KG1 (cell line): ENCODE measurements at places on chromosomes 1 and 21.

GRCh38 chr1:119438761-119439160, 23.8 kb downstream of the HSD3B2 start:
- DNase-seq: no peak

GRCh38 chr1:111172463-111172862, 28.0 kb downstream of the DENND2D start:
- no peak for DNase-seq

GRCh38 chr1:164635803-164636731, 77.1 kb downstream of the PBX1 start:
- no peak for DNase-seq

GRCh38 chr1:47940326-47940725, 56.9 kb downstream of the TRABD2B start:
- DNase-seq: no peak

- no peak for DNase-seq
These were observed 72.3 kb downstream of the EVA1C start for GRCh38 chr21:32484706-32485380.

DNA sequence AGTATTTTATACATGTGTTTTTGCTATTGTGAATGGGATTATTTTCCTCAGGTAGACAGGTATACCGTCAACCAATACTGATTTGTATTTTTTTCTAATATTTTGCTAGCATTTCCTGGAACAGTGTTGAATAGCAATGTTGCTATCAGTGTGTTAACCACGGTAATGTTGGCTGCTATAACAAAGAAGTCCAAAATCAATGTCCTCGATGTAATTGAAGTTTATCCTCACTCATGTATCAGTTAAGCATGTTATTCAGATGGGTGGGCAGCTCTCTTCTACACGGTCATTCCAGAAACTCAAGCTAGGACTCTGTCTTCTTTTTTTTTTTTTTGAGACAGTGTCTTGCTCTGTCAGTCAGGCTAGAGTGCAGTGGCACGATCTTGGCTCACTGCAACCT, 24.3 kb downstream of the DOP1B start:
- DNase-seq: no peak

DNA sequence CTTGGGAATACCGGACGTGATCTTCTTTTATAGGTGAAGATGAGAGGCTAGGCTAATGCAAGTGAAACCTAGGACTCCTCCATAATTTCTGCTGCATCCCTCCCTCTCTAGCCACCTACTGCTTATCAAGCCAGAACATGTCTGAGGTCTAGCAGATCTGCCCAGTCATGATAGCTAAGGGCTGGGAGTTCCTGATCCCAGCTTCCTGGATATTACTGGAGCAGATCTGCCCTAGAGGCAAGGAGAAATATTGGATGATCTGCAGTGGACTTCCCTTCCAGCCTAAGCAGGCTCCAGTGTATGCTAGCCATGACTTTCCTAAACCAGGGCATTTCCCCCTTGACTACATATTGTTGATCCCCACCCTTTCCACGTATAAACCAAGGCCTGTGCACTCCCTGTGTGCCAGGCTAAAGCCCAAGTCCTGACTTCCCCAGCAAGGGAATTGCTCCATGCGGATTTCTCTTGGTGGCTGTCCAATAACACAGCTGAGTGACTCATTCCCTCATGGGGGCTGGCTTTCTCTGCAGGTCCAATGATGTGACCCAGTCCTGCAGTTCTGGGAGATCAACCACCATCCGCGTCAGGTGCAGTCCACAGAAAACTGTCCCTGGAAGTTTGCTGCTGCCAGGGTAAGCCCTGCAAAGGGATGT, 15.5 kb upstream of the SARS1 start:
- no peak for DNase-seq

GRCh38 chr1:225879521-225880221, 2.5 kb downstream of the TMEM63A start:
- no peak for DNase-seq

DNA sequence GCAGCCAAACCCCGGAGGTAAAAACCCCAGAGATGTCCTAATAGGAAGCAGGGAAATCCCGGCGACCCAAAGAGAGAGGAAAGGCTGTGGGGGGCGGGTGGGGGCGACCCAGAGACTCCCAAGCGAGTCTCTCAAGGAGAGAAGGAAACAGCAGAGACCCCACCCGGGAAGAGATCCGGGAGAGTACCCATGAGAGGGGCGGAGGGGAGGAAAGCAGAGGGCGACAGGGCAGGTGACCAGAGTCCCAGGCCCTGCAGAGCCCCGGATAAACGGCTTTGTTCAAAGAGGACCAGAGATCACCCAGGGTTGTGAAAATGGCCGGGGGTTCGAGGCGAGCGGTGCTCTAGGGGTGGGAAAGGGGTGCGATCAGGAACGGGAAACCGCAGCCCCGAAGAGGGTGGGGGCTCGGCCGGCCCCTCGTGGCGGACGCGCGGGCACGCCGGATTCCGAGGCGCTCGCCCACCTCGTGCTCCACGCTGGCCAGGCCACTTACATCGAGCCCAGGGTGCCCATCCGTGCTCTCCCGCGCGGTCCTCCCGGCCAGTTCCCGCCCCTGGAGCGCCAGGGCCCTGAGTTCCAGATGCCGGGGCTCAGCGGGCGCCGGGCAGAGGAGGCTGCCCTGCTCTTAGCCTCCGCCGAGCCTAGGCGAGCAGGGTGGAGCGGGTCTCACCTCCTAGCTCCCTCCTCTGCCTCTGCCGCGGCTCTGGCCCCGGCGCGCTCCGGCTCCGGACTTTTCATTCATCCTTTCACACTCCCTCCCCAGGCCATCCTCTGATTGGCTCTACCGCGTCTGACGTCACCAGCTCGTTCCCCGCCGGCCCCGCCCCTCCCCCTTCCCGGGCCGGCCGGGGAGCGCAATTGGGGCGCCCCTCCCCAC, 52.3 kb downstream of the RHBG start:
- no peak for DNase-seq

- no peak for DNase-seq
These were observed 52.4 kb downstream of the SLC45A1 start for GRCh38 chr1:8370046-8370881.

GRCh38 chr1:156488566-156489165, 11.9 kb downstream of the MEF2D start:
- DNase-seq: no peak

DNA sequence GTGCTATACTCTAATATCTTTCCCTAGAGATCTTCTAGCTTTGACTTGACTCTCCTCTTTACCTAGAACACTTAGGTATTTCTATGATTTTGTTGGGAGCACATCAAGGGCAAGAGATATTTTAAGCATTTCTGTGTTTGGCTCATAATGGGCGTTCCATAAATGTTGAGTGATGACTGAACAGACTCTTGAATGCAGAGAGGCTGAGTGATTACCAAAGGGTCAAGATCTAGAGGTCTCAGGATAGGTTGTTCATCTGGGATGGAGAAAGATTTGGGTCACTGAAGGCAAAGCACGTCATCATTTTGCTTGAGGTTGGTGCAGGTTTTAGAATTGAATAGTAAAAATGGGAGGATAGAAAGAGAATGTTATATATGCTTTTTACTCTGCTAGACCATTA, 705.4 kb upstream of the B3GALT2 start:
- DNase-seq: no peak

- DNase-seq: no peak
These were observed 168.6 kb upstream of the CAMK1G start for GRCh38 chr1:209414803-209415329.

GRCh38 chr1:21323091-21323490, 32.8 kb upstream of the ECE1 start:
- DNase-seq: no peak

- no peak for DNase-seq
These were observed 20.4 kb upstream of the TMEM52 start for GRCh38 chr1:1939296-1940122.

DNA sequence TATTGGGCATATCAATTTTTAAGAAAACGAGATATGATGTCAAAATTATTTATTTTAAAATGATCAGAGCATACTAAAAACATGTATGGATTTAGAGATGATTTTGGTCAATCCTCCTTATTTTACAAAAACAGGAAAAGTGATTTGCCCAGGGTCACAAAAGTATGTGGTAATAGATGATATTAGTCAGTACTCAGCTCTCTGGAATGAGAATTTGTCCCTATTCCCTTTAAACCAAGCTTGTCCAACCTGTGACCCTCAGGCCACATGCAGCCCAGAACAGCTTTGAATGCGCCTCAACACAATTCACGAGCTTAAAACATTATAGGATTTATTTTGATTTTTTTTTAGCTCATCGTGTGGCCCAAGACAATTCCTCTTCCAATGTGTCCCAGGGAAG, 104.7 kb downstream of the AKT3 start:
- no peak for DNase-seq

DNA sequence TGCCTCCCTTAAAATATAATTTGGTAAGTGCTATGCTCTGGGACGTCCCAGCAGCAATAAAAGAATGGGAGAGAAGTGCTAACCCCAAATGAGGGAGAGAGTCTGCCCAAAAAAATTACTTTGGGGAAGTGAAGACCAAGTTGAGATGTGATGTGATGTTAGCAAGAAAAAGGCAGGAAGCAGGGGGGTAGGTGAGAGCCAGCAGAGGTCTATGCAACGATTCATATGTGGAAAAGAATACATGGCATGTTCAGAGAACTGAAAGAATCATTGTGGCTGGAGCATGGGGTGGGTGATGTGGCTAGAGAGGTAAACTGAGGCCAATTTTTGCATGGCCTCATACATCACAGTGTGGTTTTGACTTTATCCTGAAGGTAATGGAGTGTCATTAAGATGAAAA, 5.6 kb upstream of the CTPS1 start:
- no peak for DNase-seq

DNA sequence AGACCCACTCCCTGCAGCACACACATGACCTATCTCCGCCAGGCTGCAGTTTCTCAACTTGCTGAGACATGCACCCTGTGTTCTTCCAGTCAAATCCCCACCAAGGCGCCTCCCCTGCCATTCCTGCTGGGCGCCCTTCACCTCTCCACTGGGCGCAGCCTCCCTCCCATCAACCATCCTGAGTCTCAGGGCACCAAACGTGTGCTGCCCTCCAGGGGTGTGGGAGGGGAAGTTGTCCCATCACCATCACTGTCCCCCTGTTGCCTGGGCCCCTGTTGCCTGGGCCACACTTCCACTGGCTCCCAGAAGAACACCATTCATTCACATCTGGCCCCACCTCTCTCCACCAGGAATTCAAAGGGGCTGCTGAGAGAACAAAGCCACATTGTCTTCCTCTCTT, 44.9 kb upstream of the EFHD2 start:
- no peak for DNase-seq

DNA sequence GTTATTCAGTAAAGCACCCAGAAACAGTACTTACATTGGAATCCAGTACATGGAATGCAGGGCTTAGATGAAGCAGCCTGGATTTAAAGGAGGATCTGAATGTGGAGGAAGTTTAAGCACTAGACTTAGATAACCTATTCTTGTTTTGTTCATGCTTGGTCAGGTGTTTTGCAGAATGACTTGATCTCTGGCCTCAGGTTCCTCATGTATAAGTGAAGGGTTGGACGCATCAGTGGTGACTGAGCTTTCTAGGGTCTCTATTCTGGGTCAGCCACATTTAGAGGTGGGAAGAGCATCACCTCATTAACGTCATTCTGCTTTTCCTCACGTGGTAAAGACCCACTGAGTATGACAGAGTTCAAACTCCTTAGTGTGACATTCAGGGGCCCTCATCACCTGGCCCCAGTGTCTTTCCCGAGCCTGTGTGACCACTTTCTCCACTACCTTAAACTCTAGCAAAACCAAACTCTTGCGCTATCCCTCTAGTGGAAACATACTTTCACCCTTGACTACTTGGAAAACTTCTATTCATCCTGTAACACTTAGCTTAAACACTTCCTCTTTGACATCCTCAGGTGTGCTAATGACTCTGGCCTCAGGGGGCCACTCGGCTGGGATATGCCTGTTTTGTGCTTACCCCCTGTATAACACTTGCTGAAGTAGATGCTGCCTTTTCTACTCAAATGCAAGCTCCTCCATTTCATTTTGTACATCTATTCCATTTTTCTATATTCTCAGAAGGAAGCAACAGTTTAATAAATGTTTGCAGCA, 871 bp upstream of the ERICH3 start:
- DNase-seq: no peak
